ENCODE measurements at places on chromosomes 3 and 15.

DNA sequence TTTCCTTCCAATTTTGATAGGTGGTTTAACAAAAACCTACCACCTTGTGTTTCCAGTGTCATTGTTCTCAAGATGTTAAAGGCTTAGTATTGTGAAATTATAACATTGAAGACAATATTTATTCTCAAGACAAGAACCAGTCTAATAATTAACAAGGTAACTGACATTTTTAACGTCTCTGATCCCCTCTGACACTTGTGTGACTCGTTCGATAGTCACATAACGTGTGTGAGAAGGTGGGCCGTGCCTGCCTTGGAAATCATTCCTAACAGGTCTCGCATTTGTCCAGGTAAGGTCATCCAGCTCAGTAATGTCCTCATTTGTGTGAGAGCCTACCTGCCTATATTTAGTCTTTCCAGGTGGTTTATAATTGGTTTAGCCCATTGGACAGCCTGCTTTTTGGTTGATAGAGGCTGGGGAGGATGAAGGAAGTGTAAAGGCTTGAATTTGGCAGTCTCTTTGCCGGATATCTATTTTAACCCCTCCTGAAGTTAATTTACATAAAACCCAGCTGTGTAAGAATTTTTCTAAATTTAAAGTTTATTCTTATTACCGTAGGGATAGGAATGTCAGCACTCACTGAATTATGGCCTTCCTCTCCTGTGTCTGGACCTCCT is 94.4 kb downstream of the AKAP13 start:
- no peak for DNase-seq

DNA sequence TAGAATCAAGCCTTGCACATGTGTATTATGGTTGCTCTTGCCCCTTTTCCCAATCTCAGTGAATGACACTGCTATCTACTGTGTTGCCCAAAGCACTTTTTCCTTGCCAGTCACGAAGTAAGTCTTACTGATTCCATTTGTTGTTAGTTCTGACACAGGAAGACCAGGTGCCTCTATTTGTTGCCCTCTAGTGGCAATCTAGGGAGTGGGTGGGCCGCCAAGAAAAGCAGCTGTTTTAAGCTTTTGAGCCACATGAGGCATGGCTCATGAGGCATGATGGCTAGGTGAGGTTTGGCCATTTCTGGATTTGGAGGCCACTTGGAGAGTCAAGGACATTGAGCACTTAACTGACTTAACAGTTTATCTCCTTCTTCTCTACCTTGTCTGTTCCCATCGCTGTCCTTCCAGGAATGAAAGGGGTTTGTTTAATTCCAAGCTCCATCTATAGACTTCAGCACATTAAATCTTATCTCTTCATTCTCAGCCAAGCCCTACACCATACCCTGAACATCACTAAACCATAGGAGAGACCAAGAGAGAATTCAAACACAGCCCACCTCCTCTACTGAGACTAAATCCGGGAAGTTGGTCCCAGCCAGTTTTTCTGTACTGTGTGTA is 103.1 kb downstream of the HCN4 start:
- peak; percentile 21 for DNase-seq

DNA sequence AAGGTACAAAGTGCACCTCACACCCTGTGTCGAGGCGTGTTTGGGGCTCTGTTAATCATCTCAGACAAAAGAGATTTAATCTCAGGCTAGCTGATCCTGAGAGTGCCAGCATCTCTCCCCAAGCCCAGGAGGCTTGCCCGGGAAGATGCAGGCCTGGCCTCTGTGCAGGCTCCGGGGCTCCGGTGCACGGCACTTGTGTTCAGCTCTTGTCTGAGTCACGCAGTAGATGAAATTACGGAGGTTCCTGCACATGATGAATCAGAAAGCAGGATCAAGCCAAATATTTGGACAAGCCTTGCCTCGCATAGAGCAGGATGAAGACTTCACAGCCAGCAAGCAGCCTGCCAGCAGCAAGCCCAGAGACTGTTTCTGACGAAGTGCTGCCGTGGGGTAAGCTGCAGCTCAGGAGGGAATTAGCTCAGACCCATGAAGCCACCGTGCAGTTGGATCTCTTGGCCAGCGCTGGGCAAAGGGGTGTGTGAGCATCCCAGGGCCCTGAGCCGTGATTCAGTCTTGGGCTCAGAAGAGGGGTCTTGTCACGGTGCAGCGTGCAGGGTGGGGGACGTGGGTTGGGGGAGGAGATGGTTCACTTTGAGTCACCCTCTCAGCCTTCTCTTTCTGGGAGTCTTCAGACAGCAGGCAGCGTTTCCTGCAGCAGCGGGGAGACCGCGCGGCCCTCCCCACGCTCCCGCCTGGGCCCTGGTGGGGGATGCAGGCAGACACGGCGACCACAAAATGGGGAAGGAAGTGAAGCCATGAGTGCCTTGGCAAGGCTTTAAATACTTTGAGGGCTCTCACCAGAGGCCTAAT is 89.2 kb upstream of the MEF2A start:
- DNase-seq, result peak; percentile 27

DNA sequence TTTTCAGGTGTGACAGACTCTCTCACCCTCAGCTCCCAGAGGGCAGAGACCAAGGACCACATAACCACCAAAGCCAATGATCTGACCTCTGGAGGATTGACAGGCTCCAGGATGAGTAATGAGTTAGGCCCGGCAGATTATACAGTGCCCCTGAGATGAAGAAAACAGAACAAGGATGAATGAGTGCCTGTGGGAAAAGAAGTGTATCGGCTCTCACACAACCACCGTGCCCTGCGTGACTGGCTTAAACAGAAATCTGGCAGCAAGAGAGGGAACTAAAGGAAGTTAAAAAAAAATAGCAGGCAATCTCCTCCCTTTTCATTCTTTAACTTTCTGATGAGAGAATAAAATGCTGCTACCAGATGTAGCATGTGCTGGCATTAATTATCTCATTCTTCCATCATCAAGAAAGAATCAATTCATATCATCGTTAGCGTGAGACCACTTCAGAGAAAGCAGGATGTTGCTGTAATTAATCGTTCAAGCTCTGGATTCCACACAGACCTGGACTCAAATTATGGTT is 227.5 kb upstream of the COL8A1 start:
- DNase-seq, result no peak

DNA sequence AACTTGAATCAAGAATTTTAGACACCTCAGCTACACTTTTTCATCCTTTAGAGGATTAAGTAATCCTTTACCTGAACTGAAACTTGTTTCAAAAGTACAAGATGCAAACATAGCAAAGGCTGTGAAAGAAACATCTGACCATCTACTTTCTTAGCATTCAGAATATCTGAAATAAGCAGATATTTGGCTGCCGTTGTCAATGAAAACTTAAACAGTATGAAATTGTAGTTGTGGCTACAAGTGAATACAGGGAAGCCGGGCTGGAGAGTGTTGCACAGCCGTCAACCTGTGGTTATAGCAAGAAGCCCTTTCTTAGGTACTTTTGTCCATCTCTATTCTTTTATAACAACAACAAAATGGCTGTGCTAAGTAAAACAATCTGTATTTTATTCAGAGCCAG is 6.9 kb upstream of the CX3CR1 start:
- DNase-seq, result no peak

- DNase-seq, result no peak
Observed at GRCh38 chr3:42071904-42072812, 19.0 kb upstream of the TRAK1 start.

DNA sequence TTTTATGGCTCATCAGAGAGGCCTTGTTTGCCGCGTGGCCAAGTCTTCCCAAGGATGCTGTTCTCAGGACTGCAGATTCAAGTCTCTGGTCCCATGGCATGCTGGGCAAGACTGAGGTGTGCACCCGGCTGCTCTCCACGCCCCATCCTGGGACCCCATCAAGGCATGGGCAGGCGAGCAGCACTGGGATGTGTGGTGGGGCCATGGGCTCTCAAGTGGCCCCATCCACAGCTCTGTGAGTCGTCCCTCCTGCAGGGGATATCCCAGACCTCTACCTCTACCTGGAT is 13.1 kb upstream of the GP9 start:
- DNase-seq, result no peak

DNA sequence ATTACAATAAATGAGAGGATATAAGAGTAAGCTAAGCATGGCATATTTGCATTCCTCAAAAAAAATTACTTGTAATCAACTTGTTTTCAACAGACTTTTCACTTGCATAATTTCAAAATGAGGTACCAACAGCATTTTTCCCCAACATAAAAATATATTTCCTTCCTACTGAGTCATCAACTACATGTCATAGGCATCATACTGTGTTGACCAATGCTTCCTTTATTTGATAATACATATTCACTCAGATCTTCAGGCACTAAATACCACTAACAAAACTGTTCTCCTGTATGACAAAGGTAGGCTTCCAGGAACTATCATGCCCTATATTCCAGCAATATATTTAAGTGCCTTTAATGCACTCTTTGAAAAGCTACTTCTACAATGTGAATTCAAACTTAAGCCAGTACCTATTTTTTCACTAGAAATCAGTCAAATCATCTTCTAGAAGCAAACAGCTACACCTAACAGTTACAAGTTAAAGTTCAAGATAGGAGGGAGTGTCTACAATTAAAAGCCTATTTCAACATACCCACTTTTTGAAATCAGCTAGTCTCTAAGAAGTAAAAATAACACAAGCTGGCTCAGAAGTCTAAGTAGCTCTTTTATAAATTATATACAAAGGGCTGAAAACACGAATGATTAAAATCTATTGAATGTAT is 11.3 kb downstream of the ADAM10 start:
- no peak for DNase-seq
